Activated CD4-positive, alpha-beta memory T cell treated with anti-CD3 and anti-CD28 coated beads for 36 hours (primary cell): ENCODE measurements at places on chromosomes 6 and 20.
A peak's percentile ranks its signal among the peaks of the same experiment; 100 is the strongest.

- no peak for DNase-seq
- no peak overlapping the region for H3K4me3 ChIP-seq
- no peaks in the 10 kb centered on the region for H3K36me3 ChIP-seq
- H3K4me1 ChIP-seq: peaks cover 37% of the 10 kb centered on the region
- peaks cover 1% of the 10 kb centered on the region for H3K27me3 ChIP-seq
- H3K27ac ChIP-seq: no peak overlapping the region
Observed at GRCh38 chr6:46048646-46049297, 33.1 kb upstream of the CLIC5 start.

GRCh38 chr6:37667050-37667814 is 30.5 kb downstream of the MDGA1 start:
- no peak overlapping the region for H3K4me3 ChIP-seq
- no peaks in the 10 kb centered on the region for H3K27me3 ChIP-seq
- H3K27ac ChIP-seq: no peak overlapping the region
- no peaks in the 10 kb centered on the region for H3K36me3 ChIP-seq

- no peaks in the 10 kb centered on the region for H3K4me1 ChIP-seq
- H3K36me3 ChIP-seq: no peaks in the 10 kb centered on the region
Observed at GRCh38 chr6:121032268-121033006, 301.8 kb downstream of the TBC1D32 start.

GRCh38 chr6:33288921-33289783 is at the start of the genes PFDN6 and WDR46:
Gene PFDN6 (plus strand): TSS chr6:33289601. CDS start chr6:33289857, 256 bp downstream.
Gene WDR46 (minus strand): TSS chr6:33289239. CDS start chr6:33289170, 69 bp downstream.
- DNase-seq: peak; percentile 89
- H3K36me3 ChIP-seq: peaks cover 27% of the 10 kb centered on the region
- peak within 1 kb of the TSS; percentile 80 for H3K27ac ChIP-seq
- H3K4me1 ChIP-seq: peaks cover 41% of the 10 kb centered on the region
- H3K4me3 ChIP-seq: peak within 1 kb of the TSS; percentile 98

GRCh38 chr20:16283978-16284377 is 289.3 kb downstream of the KIF16B start:
- DNase-seq: no peak
- H3K4me1 ChIP-seq: no peaks in the 10 kb centered on the region
- H3K36me3 ChIP-seq: peaks cover 38% of the 10 kb centered on the region
- no peaks in the 10 kb centered on the region for H3K27me3 ChIP-seq
- no peak overlapping the region for H3K27ac ChIP-seq

- peaks cover 7% of the 10 kb centered on the region for H3K36me3 ChIP-seq
- peak; percentile 71 for DNase-seq
- peak overlapping the region; percentile 85 for H3K27ac ChIP-seq
Observed at GRCh38 chr6:170147832-170148708, 142.8 kb downstream of the DLL1 start.

- no peaks in the 10 kb centered on the region for H3K36me3 ChIP-seq
- no peak for DNase-seq
- peaks cover 10% of the 10 kb centered on the region for H3K4me1 ChIP-seq
- H3K27ac ChIP-seq: no peak overlapping the region
Observed at GRCh38 chr20:31474097-31474436, 860 bp downstream of the DEFB124 start.

- H3K4me3 ChIP-seq: no peak overlapping the region
- DNase-seq: no peak
- peaks cover 14% of the 10 kb centered on the region for H3K4me1 ChIP-seq
- H3K27ac ChIP-seq: no peak overlapping the region
- H3K27me3 ChIP-seq: no peaks in the 10 kb centered on the region
Observed at GRCh38 chr6:137357263-137357947, 136.8 kb downstream of the OLIG3 start.

DNA sequence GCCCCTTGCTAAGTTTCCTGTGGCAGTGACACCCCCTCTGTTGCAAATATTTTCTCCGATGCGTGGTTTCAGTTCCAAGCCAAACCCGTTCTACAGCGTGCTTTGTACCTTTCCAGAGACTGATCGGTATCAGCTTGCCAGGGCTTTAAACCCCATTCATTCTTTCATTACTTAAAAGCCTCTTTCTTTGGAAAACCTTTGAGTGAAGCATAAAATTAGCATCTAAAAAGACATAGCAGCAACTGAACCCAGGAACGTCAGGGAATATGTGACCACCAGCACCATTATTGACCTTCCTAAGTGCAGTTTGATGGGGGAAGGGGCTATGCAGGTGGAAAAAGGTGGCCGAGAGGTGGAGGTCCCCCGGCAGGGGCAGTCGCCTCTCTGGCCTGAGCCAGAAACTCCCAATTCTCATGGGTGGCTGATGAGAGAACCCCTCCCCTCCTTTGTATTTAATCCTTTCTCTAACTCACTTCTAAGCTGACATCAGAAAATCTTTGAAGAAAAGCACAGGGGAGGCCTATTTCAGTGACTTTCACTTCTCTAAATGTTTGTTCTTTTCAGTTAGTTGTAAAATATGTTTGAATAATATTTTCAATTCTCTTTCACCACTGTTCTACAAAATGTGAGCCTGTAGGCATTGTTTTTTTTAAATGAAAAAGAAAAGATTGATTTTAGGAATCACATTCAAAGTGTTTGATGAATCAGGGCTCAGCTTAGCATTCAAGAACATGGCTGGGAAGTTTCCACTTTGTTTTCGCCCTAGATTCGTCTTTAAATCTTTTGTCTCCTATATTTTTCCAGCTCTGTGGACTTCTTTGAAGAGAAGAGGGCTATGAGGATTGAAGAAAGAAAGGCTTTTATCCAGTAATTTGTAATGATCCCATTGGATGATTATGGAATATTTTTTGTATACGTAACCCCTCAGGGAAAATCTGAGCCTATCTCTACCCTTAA is 89.2 kb downstream of the RSPH3 start:
- H3K36me3 ChIP-seq: peaks cover 4% of the 10 kb centered on the region
- no peaks in the 10 kb centered on the region for H3K27me3 ChIP-seq
- H3K4me1 ChIP-seq: peaks cover 27% of the 10 kb centered on the region
- DNase-seq: no peak

DNA sequence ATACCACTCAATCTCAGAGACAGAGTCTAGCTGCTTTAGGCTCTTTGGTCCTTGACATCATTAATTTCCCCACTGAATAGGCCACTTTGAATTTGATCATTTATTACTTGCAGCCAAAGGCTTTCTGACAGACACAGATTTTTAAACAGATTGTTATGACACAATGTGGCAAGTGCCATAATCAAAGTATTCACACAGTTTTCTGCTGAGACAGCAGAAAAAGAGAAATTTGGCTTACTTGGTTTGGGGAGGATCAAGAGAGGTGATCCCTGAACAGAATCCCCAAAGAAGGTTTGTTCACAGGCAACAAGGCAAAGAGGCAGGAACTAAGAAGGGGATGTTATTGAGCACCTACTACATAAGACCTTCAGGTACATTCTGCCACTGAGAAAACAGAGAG is 138.0 kb upstream of the TOP1 start:
- H3K27ac ChIP-seq: no peak overlapping the region
- DNase-seq: no peak
- no peaks in the 10 kb centered on the region for H3K36me3 ChIP-seq
- H3K27me3 ChIP-seq: no peaks in the 10 kb centered on the region
- no peak overlapping the region for H3K4me3 ChIP-seq

- no peak for DNase-seq
- H3K4me3 ChIP-seq: no peak overlapping the region
- H3K27me3 ChIP-seq: no peaks in the 10 kb centered on the region
- H3K27ac ChIP-seq: no peak overlapping the region
Observed at GRCh38 chr6:103002282-103002681, 1608.8 kb downstream of the GRIK2 start.

DNA sequence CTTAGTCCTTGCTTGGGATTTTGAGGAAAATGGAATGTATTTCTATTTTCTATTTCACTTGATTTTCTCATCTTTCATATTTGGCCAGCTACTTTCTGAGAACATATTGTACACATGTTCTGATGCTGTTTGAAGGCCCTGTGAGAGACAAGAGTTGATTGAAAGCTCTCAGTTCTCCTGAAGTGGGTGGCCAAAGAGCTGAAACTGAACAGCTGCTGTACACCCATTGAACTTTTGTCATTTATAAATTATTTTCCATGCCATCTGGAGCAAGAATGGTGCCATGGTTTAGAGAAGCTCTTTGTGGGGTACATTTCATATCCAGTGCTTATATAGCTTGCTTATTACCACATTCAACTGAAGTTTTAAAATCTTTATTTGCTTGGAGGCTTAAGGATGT is 298.3 kb downstream of the PRL start:
- no peaks in the 10 kb centered on the region for H3K27me3 ChIP-seq
- H3K4me3 ChIP-seq: no peak overlapping the region
- H3K4me1 ChIP-seq: no peaks in the 10 kb centered on the region
- H3K36me3 ChIP-seq: no peaks in the 10 kb centered on the region
- DNase-seq: no peak
- no peak overlapping the region for H3K27ac ChIP-seq

GRCh38 chr20:37347347-37347823 is 1.4 kb downstream of the SRC start:
- H3K27me3 ChIP-seq: no peaks in the 10 kb centered on the region
- H3K4me1 ChIP-seq: peaks cover 13% of the 10 kb centered on the region
- DNase-seq: no peak
- no peak overlapping the region for H3K4me3 ChIP-seq

DNA sequence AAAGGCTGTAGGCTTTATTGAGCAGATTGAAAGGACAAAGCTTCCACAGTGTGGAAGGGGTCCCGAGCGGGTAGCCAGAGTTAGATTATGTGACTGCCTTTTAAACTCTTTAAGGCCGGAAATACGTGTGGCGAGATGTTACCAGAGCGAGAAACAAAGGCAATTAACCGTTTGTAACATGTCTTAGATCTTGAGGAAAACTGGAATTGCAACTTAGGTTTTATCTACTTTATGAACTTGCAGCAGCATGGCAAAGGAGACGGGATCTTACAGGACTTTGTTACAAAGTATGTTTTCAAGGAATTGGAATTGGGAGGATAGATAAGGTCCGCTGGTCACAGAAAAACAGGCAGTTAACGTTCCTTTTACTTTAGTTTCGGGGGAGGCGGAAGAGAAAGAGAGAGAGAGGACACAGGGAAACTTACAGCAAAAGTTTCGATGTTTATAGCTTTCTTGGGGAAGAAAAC is 594.7 kb upstream of the ADGRB3 start:
- H3K27ac ChIP-seq: no peak overlapping the region
- H3K4me3 ChIP-seq: no peak overlapping the region
- no peak for DNase-seq
- no peaks in the 10 kb centered on the region for H3K4me1 ChIP-seq

- no peaks in the 10 kb centered on the region for H3K4me1 ChIP-seq
- H3K27me3 ChIP-seq: no peaks in the 10 kb centered on the region
- H3K4me3 ChIP-seq: no peak overlapping the region
- no peak for DNase-seq
- no peaks in the 10 kb centered on the region for H3K36me3 ChIP-seq
Observed at GRCh38 chr6:163036160-163036645, 308.4 kb downstream of the PACRG start.

- no peak overlapping the region for H3K27ac ChIP-seq
- peaks cover 23% of the 10 kb centered on the region for H3K4me1 ChIP-seq
- no peak overlapping the region for H3K4me3 ChIP-seq
Observed at GRCh38 chr20:25254986-25255680, 7.2 kb downstream of the PYGB start.

- DNase-seq: no peak
- peaks cover 16% of the 10 kb centered on the region for H3K36me3 ChIP-seq
- H3K4me3 ChIP-seq: no peak overlapping the region
- H3K4me1 ChIP-seq: peaks cover 12% of the 10 kb centered on the region
- H3K27me3 ChIP-seq: no peaks in the 10 kb centered on the region
Observed at GRCh38 chr6:44956396-44956795, 371.7 kb upstream of the RUNX2 start.

- no peak overlapping the region for H3K27ac ChIP-seq
- no peaks in the 10 kb centered on the region for H3K36me3 ChIP-seq
- DNase-seq: no peak
- no peaks in the 10 kb centered on the region for H3K27me3 ChIP-seq
- no peaks in the 10 kb centered on the region for H3K4me1 ChIP-seq
Observed at GRCh38 chr6:16273256-16273655, 34.9 kb downstream of the GMPR start.

GRCh38 chr6:17484201-17484849 is 90.9 kb downstream of the CAP2 start:
- no peak overlapping the region for H3K27ac ChIP-seq
- DNase-seq: no peak
- H3K36me3 ChIP-seq: no peaks in the 10 kb centered on the region
- no peak overlapping the region for H3K4me3 ChIP-seq

GRCh38 chr6:110526726-110527125 is 50.3 kb upstream of the SLC22A16 start:
- H3K27ac ChIP-seq: no peak overlapping the region
- no peak for DNase-seq
- H3K36me3 ChIP-seq: no peaks in the 10 kb centered on the region
- peaks cover 4% of the 10 kb centered on the region for H3K4me1 ChIP-seq
- no peaks in the 10 kb centered on the region for H3K27me3 ChIP-seq

DNA sequence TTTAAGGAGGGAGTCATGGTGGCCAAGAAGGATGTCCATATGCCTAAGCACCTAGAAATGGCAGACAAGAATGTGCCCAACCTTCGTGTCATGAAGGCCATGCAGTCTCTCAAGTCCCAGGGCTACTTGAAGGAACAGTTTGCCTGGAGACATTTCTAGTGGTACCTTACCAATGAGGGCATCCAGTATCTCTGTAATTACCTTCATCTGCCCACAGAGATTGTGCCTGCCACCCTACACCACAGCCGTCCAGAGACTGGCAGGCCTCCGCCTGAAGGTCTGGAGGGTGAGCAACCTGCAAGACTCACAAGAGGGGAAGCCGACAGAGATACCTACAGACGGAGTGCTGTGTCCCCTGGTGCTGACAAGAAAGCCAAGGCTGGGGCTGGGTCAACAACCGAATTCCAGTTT is 115.0 kb downstream of the HFE start:
- no peak for DNase-seq
- H3K27me3 ChIP-seq: peaks cover 6% of the 10 kb centered on the region
- no peak overlapping the region for H3K4me3 ChIP-seq
- H3K27ac ChIP-seq: no peak overlapping the region

DNA sequence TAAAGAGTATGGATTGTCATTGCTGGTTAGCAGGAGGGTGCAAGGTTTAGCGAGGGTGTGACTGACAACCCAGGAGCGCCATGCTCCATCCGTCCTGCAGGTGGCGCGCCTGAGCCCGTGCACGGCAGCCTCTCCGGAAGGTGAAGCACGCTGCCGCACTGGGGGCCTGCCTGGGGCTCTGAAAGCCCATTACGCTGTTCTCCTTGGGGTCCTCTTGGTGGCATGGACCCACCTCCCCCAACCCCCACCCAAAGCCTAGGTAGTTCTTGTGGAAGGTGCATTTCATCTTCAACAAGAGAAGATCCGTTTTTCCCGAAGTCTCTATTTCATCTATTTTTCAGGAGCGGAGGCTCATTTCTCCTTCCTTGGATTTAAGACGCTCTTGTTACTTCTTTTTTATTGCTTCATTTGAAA is 197.4 kb upstream of the KCNG1 start:
- no peak overlapping the region for H3K4me3 ChIP-seq
- H3K4me1 ChIP-seq: peaks cover 12% of the 10 kb centered on the region
- peak; percentile 74 for DNase-seq
- no peak overlapping the region for H3K27ac ChIP-seq

GRCh38 chr20:46683011-46683667 is 6.1 kb downstream of the TP53RK start:
- DNase-seq: no peak
- H3K27ac ChIP-seq: no peak overlapping the region
- H3K4me1 ChIP-seq: peaks cover 47% of the 10 kb centered on the region
- H3K36me3 ChIP-seq: peaks cover 19% of the 10 kb centered on the region
- H3K4me3 ChIP-seq: no peak overlapping the region
